ENCODE measurements at places on chromosomes 7 and 10. TPM values are rescaled to one million over a fixed set of nuclear protein-coding genes. Genes with fewer than 3 reads are reported as not detected.

Gene BHLHA15
- polyA plus RNA-seq = not detected

DNA sequence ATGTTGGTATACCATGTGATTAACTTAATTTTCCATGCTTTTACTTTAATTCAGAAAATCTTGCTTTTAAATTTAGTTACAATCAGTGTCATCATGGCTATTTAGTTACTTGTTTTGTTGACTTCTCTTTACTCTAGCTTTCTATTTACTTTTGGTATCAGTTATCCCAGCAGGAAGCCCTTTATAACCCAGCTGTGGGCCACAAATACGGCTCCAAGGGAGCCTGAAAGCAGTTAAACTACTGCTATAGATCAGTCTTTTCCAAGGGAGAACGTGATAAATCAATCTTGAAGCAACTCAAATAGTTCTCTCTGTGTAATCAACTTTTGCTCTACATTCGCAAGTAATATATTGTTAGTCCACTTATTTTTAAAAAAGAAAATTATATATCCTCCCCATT lies 287.4 kb downstream of the CACNA2D1 start:
- H3K36me3 ChIP-seq = no peaks in the 10 kb centered on the region
- no peak overlapping the region for H3K27ac ChIP-seq
- no peak overlapping the region for H3K4me3 ChIP-seq
- H3K27me3 ChIP-seq = no peaks in the 10 kb centered on the region

Gene MMP21
- polyA plus RNA-seq = not detected

DNA sequence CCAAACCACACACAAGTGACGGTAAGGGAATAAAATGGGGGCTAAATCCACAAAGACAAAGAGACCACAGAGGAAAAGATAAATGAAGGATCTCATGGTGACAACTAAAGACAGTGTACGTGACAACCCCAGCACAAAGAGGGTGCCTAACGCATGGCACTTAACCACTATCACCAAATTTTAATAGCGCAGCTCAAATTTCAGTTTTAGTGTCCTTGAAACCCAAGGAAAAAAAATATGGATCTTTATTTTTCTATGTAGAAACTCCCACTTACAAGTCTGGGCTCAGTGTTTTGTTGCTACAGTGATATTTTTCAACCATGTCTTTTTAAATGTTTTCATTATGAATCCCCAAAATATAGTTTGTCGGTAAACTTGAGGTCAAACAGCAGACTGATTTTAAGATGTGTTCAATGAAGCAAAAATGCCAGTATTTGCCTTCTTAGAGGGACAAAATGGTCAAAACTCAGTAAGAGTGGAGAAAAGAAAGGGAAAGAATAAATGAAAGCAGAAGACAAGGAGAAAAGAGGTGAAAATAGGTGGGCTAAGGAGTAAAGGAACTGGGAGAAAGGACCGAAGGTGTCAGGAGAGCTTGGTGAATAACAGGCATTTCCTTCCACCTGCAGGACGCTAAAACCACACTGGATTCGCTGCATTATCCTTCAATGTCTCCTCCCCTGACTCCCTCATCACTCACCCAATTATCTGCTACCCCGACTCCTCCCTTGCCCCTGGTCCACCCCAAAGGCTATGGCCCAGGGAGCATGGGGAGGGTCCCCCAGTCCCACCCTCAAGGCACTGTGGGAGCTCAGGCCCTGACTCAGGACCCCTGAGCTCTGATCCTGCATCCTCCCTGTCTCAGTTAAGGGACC lies 3.5 kb downstream of the ASB13 start:
- H3K27ac ChIP-seq = no peak overlapping the region
- H3K4me1 ChIP-seq = peaks cover 9% of the 10 kb centered on the region
- peaks cover 5% of the 10 kb centered on the region for H3K36me3 ChIP-seq
- H3K27me3 ChIP-seq = no peaks in the 10 kb centered on the region
- no peak overlapping the region for H3K4me3 ChIP-seq

DNA sequence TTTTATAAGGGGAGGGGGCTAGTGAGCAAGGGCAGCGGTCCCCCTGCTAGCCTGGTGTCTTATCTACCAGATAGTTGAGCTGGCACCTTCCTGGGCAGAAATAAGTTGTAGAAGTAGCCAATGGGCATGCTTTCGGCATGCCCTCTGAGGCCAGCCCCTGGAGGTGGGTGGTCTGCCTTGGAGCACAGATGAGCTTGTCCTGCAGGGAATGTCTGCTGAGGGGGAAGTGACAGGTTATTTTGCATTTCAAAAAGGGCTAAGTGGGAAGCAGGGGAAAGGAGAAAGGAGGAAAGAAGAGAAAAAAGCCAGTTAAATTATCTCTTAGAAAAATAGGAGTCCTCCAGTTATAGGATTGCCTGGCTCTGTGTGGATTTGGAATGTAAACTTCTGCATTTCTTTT lies 88.9 kb downstream of the GPR26 start:
- no peak overlapping the region for H3K4me3 ChIP-seq
- no peaks in the 10 kb centered on the region for H3K27me3 ChIP-seq
- H3K4me1 ChIP-seq = no peaks in the 10 kb centered on the region
- H3K36me3 ChIP-seq = no peaks in the 10 kb centered on the region

GRCh38 chr7:114652041-114652440 lies 237.4 kb downstream of the FOXP2 start:
- no peaks in the 10 kb centered on the region for H3K4me1 ChIP-seq
- no peaks in the 10 kb centered on the region for H3K36me3 ChIP-seq
- H3K27me3 ChIP-seq = no peaks in the 10 kb centered on the region
- no peak overlapping the region for H3K27ac ChIP-seq
- no peak for DNase-seq

DNA sequence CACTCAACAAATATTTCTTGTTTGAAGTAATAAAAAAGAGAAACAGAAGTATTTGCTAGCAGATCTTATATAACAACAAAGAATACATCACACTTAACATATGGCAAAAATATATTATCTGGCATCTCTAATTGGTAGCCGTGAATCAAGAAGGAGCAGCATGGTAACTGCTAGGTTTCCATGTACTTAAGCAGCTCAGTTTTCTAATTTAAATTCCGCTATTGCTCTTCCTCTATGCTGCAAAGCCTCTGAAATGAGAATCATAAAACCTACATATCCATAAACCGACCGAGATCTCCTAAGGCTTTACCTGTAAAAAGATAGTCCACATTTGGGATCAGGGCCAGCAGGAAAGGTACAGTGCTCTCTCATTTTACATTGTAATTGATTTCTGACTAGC lies 76.6 kb upstream of the PTPRZ1 start:
- no peaks in the 10 kb centered on the region for H3K4me1 ChIP-seq
- H3K4me3 ChIP-seq = no peak overlapping the region

Gene SFRP4
- polyA plus RNA-seq = not detected

DNA sequence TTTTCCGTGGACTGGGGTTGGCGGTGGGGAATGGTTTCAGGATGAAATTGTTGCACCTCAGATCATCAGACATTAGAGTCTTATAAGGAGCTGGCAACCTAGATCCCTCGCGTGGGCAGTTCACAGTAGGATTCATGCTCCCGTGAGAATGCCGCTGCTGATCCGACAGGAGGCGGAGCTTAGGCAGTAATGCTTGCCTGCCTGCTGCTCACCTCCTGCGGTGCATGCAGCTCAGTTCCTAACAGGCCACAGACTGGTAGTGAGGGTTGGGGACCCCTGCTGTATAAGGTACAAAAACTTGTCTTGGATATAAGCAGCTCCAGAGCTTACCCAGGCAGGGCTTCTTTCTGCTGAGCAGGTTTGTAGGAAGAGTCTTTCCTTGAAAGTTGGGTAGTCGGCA lies 53.9 kb downstream of the SHH start:
- peaks cover 33% of the 10 kb centered on the region for H3K36me3 ChIP-seq
- no peak overlapping the region for H3K4me3 ChIP-seq
- no peak for DNase-seq
- H3K4me1 ChIP-seq = peaks cover 16% of the 10 kb centered on the region

DNA sequence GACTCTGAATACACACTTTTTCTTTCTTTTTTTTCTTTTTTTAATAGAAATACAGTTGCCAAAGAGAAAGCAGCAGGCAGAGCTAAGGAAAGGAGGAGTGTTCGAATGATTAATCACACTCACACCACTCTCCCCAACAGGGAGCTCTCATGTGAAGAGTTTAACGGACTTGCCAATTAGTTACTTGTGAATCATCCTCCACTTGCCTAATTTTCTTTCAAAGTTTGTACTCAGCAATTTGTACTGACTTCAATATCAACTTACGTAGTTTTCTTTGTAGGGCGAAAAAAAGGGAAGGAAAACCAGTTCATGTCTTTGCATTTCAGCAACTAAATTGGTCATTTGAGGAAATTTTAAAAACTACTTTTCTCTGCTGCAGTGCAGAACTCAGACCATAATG lies 109.2 kb downstream of the PIP4K2A start:
- H3K4me1 ChIP-seq = peaks cover 66% of the 10 kb centered on the region
- H3K27ac ChIP-seq = peak overlapping the region; percentile 61
- no peak overlapping the region for H3K4me3 ChIP-seq
- no peaks in the 10 kb centered on the region for H3K27me3 ChIP-seq
- no peak for DNase-seq

DNA sequence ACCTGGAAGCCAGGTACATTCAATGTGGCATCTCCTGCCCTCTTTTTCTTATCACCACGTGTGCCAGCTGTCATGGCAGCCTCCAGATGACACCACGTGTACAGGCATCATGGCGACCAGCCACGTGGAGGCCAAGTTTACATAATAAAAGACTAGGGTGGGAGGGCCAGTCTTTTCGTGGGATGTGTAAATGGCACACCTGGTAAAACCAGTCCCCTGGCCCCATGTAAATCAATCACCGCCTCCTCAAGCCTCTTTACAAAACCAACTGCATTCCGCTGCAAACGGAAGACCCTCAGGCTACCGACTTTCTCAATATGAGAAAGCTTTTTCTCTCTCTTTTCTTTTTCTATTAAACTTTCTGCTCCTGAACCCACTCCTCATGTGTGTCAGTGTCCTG lies 65.1 kb upstream of the PHF14 start:
- no peaks in the 10 kb centered on the region for H3K4me1 ChIP-seq
- no peak overlapping the region for H3K27ac ChIP-seq
- H3K36me3 ChIP-seq = no peaks in the 10 kb centered on the region
- H3K27me3 ChIP-seq = no peaks in the 10 kb centered on the region
- no peak for DNase-seq

DNA sequence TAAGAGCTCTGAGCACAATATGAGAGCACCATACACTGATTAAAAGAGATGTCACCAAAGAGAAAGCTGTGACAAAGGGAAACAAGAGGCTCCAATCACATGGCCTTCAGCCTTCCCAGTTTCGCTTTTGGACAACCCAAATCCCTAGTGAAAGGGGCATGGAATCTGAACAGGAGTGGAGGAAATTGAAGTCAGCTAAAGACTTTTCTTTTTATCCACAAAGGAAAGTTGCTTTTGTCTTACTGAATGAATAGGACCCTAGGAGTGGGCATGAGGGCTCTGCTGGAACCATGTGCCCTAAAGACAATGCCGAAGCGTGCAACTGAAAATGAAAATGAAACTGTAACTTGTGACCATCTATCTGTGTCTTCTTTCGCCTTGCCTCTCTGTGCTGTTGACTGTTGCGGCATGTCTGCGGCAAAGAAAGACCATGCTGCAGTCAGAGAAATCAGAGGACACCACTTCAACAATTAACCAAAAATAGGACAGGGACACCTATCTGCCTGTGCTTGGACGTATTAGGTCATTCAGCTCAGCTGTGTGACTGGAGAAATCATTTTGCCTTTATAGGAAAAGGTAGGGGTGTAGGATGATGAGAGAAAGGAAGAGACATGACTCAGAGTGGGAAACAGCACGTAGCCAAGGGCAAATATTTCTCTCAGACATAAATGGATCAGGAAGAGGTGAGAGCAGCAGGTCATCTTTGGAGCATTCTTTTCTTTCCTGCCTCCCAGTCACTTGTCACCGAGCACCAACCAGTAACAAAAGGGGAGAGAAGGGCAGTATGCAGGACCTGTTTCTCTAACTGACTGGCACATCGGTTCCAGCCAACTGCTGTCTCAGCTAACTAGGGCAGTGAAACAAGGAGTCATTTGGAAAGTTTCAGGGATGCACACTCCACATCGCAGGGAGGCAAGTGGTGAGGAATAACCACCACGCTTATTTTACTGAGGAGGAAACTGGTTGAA lies 12.3 kb downstream of the CAV2 start:
- DNase-seq = no peak
- no peaks in the 10 kb centered on the region for H3K4me1 ChIP-seq
- no peaks in the 10 kb centered on the region for H3K27me3 ChIP-seq
- H3K4me3 ChIP-seq = peak overlapping the region; percentile 53

Gene PTPN20
- polyA plus RNA-seq = 1.9 TPM

Gene ANXA8
- not detected for polyA plus RNA-seq

Gene ERCC6
- 17.2 TPM for polyA plus RNA-seq
